ENCODE measurements at places on chromosomes 5 and 9.
A peak's percentile ranks its signal among the peaks of the same experiment; 100 is the strongest.

- DNase-seq: no peak
Measured at GRCh38 chr5:159783726-159784247, 132.5 kb upstream of the ADRA1B start.

DNA sequence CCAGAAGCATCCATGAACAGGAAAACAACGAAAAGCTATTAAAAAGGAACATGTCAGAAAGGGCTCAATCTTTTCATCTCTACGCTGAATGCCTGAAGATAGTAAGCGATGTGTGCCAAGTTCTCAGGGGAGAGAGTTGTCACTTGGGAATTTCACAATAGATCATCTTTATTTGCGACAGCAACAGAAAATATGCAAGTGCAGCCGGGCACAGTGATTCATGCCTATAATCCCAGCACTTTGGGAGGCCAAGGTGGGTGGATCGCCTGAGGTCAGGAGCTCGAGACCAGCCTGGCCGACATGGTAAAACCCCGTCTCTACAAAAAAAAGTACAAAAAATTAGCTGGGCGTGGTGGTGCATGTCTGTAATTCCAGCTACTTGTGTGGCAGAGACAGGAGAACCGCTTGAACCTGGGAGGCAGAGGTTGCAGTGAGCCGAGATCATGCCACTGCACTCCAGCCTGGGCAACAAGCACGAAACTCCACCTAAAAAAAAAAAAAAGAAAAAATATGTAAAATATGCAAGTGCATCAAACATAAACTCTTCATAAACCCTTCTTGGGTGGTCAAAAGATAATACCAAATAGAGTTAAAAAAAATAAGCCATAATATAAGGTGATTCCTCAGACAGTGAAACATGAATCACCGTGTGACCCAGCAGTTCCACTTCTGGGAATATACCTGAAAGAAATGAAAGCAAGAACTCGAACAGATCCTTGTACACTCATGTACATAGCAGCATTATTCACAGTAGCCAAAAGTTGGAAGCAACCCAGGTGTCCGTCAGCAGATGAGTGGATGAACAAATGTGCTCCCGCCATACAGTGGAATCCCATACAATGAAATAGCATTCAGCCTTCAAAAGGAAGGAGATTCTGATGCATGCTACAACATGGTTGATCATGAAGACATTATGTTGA is 16.2 kb downstream of the SFXN1 start:
- no peak for DNase-seq

DNA sequence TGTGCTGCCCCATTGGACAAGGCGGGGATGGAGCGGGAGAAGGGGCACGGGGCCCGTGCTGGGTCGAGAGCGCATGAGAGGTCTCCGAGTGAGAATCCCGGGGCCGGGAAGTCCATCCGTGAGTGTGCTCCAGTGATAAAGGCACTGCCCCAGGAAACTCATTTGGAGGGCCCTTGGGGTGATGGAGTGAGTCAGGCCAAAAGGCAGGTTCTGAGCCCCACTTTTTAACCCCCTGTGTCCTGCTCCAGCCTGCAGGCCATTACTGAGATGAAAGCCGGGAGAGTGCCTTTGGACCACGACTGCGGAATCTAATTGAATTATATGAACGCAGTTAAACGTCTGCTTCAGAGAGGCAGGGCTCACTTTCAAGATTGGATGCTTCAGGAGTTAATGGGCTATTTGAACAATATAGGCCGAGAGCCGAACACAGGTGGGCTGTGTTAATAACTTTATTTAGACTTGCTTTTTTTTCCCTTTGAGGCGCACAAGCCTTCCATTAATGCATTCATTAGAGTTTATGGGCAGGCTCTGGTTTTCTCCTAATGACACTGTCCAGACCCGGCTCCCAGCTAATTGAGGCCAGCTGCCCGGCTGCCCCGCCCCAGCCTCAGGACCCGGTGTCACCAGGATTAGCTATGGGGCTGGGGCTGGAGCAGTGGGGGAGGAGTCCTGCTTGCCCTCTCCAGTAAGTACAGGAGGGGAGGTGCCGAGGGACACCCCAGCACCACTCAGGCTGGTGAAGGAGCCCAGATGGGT is 79.1 kb upstream of the LMX1B start:
- no peak for DNase-seq

- no peak for DNase-seq
Measured at GRCh38 chr5:98248949-98249348, 524.5 kb upstream of the RGMB start.

GRCh38 chr5:96300976-96301375 is 132.1 kb downstream of the PCSK1 start:
- DNase-seq: no peak

DNA sequence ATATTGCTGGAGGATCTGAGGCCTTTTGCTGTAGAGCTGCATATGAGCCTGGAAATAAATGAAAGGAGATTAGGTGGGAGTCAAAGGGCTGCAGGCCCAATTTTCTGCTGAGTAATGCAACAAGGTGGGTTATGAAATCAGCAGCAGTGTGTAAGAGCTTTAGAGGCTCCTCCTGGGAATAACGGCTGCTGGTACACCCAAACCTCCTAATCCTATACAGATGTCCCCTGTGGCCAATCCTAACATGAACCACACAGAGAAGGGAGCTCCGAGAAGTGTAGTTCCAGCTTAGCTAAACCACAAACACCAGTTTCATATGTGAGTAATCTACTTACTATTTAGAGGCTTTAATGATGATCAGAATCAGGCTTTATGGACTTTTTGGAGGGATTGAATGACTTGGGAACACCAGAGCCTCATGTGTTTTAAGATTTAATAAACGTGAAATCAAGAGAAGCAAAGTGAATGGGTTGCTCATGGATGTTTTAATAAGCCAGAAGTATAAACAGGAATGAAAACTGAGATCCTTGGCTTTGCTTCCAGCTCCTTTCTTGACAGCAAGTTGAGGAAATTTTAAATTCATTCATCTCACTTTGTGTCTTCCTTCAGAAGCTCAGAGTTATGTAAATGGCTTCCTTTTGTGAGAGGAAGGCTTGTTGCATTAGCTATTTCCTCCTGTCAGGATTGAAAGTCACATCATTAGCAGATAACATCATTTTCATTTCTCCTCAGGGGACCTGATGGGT is 437.5 kb downstream of the TMEM232 start:
- no peak for DNase-seq

DNA sequence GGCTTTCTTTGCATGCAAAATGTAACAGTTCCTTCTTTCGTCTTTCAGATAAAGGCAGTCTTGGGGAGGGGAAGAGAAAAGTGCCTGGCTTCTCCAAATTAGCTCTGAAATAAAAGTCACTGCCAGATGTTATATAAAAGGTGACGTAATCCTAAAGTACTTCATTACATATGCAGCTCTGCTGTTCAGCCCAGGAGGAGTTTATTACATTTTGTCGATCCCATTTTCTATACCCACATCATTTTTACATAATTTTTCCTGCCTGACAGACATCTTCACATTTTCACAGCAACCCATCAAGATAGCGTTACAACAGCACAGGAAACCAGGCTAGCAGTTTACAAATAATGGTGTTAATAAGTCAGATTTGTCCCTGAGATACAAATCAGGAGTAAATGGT is 86.7 kb upstream of the SLC30A5 start:
- DNase-seq: no peak

DNA sequence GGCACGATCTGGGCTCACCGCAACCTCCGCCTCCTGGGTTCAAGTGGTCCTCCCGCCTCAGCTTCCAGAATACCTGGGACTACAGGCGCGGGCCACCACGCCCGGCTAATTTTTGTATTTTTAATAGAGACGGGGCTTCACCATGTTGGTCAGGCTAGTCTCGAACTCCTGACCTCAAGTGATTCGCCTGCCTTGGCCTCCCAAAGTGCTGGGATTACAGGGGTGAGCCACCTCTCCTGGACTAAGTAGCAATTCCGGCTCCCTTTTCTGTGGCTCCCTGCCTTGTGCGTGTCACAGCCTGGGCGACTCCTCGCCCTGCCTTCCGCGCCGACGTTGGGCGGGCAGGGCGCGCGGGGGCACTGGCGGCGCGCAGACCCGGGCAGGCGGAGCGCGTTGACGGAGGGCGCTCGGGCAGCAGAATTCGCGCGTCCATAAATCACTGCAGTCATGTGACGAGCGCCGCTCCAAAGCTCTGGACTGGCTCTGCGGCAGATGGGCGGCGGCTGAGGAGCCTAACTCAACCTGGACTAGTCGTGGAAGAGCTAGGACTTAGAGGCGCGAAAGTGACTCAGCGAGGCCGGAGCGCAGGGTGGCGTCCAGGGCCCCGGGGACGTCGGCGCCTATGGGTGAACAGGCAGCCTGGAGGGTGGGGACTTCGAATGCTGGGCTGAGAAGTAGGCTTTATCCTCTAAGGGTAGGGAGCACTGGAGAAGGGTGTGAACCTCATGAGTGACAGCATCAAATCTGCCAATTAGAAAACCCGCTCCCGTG is 1.4 kb upstream of the CIZ1 start:
- peak; percentile 62 for DNase-seq

GRCh38 chr9:122031776-122032175 is 61.3 kb downstream of the TTLL11 start:
- DNase-seq: no peak

DNA sequence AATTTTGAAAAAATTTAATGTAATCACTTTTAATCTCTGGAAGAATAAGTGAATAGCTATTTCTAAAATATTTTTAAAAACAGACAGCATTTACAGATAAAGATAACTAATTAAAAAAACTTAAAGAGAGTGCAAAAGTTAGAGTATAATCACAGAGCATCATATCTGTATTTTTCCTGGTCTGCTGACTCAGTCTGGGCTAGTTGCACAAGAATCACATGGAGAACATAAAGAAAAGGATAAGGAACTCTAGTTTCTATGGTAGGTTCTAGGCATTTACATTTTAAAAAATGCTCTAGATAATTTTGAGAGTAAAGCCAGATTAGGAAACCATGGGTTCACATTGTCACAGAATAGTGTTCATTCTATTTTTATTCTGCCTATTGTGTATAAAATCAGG is 347.4 kb downstream of the PSAT1 start:
- no peak for DNase-seq

DNA sequence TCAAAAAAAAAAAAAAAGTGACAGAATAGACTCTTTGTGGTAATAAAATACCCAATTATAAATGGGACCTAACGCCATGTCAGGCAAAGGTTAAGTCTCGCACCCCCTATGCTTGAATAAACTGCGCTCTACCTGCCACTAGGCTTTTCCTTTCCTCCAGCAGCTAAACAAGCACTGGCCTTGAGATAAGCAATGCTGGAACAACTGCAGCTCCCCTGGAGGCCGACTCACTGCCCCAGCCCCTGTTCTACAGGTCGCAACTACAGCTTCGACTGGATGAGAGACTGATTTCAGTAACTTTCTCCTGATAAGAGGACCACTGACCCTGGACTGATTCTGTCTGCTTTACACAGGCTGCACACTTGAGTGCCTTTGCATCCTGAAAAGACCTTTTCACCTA is 210.2 kb downstream of the HSPA4 start:
- DNase-seq: no peak

- no peak for DNase-seq
Measured at GRCh38 chr9:109274884-109275730, 45.8 kb downstream of the EPB41L4B start.

- no peak for DNase-seq
Measured at GRCh38 chr9:22483528-22484070, 37.0 kb downstream of the DMRTA1 start.

DNA sequence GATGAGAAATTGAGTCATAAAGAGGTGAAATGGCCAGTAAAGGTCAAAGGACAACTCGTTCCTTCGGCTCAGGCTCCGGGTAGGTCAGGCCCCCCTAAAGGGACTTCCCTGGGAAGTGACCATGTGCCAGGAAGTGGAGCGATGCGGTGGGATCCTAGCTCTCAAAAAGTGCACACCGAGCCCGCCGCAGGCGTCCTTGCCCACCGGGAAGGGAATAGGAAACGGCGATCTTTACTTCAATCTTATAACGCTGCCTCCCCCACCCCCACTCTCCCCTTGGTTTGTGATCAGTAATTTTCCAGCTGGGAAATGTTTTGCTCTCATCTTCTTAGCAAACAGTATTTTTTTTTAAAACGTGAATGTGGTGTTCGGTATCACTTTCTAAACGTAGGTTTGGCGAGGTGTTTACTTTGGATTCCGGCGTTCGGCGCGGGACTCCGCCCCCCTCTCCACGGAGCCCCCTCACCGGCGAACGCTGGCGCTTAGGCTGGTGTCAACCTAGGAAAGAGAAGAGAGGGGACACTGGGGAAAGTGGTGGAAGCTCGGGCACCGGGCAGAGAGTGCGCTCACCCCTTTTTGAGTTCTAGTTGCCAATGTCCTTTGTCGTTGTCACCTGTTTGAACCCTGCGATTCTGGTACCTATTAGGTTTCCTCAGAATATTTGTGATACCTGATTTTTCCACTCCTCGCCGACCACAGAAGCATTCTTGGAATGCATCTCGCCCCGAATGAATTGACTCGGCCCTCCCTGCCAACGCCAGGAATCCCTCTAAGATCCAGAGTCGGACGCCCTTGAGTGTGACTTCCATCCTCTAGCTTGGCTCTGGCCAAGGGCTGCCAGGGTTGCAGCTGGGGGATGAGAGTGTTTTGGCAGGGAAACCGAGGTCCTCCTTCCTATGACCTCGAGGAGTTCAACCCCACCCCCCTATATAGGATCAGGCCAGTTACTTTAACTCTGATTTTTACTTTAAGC is 1.8 kb upstream of the KLF4 start:
- no peak for DNase-seq

GRCh38 chr9:79719021-79719420 is 147.3 kb downstream of the TLE4 start:
- no peak for DNase-seq

DNA sequence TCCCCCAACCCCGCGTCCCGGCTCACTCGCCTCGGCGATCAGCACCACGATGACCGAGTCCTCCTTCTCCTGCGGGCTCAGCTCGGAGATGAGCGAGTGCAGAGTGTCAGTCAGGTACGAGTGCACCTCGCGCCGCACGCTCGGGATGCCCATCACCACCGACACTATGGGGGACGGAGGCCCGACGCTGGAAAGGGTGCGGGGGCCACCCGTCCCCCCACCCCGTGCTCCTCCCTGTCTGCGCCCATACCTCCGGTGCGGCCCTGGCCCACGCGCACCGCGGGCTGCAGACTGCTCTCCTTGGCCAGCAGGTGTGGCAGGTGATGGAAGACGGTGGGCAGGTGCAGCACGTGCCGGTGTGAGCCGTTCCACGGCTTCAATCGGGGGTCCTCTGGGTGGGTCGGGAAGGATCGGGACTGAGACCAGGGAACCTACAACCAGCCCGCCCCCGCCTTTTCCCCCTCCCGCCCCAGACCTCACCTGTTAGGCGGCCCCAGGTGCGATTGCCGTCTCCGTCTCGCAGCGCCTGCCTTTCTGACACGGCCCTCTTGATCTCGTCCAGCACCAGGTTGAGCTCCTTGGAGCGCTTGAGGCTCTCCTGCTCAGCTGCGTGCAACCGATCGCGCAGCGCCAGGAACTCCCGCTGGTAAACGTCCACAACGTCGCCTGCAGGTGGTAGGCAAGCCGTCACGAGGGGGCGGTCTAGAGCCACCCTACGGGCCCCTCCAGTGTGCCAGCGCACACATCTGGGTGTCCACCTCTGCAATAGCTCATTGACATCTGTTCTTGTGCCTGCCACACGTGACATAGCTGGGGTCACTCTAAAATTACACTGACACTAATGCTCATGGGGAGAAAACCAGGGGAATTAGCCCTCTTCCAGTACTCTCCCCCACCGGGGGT is 5.1 kb downstream of the MGAT4B start:
- DNase-seq: peak; percentile 80
